ENCODE measurements at places on chromosomes 4 and X.

DNA sequence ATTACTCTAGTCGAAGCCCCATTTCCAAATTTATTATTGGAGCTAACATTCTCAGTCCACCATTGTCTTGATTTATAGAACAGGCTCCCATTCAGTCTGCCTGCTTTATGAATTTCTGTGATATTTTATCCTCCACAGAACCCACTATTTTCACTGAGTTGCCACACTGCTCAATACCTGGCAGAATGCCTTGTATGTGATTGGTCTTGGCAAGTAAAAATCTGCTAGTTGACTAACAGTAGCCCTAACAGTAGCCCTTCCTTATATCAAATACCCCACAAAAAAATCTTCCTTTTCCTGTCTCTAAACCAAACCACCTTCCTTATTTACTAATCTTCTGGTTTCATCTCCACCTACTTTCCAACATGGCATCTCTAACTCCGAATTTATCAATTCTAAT lies 82.6 kb downstream of the CHM start:
- no peak for DNase-seq

DNA sequence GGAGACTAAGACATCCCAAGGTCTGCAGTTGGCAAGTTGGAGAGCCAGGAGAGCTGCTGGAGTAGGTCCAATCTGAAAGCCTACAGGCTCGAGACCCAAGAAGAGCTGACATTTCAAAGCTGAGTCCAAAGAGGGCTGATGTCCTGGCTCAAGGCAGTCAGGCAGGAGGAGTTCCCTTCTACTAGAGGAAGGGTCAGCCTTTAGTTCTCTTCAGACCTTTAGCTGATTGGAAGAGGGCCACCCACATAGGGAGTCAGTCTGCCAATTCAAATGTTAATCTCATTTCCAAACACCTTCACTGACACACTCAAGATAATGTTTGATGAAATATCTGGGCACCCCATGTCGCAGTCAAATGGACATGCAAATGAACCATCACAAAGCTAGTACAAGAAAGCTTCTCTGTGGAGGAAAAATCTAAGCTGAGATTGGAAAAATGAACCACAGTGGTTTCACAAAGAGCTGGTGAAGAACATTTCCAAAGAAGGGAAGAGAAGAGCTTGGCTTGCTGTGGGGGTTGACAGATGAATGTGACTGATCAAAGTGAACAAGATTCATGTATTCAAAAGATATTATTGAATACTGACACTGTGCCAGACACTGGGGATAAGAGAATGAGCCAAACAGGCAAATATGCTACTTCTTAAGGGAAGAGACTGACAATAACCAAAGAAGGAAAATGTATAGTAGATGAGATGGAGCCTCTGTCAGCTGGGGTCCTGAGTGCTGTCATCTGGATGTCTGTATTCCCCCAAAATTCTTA lies 61.2 kb downstream of the STK32B start:
- DNase-seq: no peak

- no peak for DNase-seq
These were observed 148.7 kb upstream of the RASGEF1B start for GRCh38 chr4:81620442-81620841.

DNA sequence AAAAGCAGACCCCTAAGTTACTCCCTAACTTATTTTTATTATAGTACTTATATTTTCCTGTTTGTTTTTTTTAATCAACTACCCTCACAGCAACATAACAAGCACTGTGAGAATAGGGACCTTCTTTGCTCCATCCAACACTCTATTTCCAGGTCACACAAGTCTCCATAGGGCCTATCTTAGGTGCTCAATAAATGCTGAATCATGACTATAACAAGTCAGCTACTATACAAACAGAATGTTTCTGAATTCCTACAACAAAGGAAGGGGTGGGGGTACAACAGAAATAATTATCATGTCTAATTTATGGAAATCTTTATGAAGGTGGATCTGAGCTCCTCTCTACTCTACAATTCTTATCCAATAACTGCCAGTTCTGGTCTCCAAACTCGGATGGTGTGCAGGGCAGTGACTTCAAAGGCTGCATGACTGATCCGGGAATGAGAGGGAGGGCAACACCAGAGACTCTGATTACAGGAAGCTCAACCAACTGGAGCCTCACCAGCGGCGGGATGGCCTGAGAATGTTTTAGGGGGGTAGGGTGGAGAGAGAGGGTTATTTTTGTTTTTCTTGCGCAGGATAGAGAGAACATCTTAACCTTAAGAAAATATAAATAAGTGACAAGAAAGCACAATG lies 71.1 kb downstream of the HADH start:
- no peak for DNase-seq

DNA sequence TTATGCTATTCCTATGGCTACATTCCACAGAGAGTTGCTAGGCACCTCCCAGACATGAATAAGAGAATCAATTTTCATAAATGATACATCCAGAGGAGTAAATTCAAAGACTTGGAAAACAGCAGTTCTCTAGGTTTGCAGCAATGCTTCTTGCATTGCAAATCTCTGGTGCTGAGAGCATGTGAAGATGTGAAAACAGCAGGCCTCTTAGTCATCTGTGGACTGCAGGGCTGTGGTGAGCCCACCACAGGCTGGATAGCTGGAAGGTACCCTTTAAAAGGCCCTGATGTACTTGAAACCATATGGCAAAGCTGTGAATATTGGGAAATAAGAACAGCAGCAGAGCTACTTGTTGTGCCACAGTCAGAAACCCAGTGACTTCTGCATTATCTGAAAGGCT lies 2135.9 kb downstream of the ARAP2 start:
- DNase-seq: no peak

- no peak for DNase-seq
These were observed 565.5 kb upstream of the FAM241A start for GRCh38 chr4:111579767-111580166.

- no peak for DNase-seq
These were observed 505 bp upstream of the PKD2 start for GRCh38 chr4:88006956-88007303.

DNA sequence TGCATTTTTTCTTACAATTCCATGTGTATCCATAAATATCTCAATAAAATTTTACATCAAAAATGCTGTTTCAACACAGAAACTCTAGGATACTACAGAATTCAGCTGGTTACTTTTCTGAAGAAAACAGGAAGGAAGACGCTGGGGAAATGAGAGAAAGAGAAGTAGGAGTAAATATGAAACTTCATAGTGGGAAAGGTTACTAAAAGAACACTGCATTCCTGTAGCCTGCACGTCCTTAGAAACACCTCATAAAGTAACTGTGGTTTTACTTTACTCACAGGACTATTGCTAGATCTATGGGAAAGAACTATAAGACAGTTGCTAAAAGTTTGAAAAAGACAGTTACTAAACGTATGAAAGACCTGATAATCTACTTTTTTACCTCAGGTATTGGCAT lies 23.1 kb downstream of the ATP11C start:
- DNase-seq: no peak

DNA sequence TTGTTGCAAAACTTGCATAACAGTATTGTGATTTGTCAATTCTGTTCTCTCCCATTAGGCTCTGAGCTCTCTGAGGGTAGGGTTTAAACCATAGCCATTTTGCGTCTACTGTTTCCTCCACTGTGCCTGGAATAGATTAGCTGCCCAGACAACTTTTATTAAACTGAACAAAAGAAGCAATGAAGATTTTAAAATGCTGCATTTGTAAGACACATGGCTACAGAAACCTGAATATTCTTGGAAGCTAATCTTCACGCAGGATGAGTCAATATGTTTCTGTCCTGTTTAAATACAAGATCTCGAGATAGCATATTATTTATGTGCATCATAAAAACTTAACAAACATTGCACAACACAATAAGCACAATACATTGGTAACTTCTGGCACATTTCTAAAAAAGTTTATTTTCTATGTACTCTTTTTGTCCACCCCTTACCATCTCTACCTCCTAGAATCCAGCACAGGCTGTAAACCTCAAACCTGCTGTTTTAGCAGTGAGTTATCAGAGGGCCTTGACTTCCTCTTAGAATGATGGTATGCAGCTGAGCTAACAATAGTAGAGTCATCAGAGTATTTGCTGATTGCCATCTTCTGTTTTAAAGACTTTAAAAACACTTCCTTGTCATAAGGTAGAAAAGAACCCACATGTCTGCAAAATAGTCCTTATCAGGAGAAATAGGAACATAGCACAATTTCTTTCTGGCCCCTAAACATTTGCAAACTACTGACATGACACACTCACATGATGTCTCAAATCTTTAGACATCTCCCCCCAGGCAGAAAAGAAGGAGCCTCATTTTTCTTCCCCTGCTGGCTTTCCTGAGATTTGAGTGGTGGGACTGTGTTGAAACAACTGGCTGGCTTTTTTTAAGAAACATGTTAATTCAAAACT lies 10.6 kb upstream of the CCNG2 start:
- no peak for DNase-seq

DNA sequence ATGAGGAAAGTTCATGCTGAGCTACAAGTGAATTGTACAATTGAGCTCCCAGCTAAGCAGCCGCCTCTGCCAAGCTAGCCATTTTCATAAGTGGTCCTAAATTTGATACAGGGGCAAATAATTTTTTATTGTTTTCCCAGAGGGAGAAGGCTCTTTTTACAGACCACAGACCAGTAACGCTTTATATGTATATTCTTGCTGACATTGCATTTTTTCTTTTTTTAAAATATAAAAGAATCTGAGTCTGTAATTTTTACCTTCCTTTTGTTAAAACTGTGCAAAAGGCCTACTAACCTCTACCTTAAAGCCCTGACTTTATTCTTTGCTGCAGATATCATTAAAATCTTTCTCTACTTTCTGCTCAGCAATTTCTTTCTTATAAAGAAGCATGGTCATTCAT lies 501.2 kb upstream of the INTU start:
- DNase-seq: no peak

- DNase-seq: no peak
These were observed 24.1 kb downstream of the CXCL8 start for GRCh38 chr4:73764513-73764912.

DNA sequence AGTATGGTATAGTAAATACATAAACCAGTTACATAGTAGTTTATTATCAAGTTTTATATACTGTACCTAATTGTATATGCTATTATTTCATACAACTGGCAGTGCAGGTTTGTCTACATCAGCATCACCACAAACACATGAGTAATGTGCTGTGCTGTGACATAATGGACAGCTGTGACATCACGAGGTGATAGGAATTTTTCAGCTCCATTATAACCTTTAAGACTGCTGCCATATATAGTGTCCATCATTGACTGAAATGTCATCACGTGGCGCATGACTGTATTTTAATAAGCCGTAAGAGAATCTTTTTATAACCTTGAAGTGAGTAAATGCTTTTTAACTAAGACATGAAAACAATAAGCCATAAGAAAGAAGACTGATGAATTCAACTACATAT lies 44.8 kb upstream of the ANK2 start:
- no peak for DNase-seq

DNA sequence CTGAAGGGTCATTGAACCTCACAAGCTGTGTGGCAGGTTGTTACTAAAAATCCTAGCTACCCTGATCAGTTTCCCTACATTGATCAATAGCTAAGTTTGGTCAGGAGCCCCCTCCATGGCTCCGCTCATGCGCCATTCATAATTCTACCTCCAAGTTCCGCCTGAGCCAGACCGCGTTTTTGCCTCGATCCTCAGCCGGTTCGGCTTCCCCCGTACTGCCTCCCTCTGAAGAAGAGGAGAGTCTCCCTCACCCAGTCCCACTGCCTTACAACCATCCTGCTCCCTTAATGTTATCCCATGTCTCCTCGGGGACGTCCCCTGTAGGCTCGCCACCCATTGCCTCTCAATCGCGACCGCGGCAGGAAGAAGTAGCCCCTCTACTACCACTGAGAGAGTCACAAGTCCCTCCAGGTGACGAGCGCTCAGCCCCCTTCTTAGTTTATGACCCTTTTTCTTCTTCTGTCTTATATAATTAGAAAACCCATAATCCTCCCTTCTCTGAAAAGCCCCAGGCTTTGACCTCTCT lies 158.2 kb downstream of the DEFB131A start:
- DNase-seq: no peak

DNA sequence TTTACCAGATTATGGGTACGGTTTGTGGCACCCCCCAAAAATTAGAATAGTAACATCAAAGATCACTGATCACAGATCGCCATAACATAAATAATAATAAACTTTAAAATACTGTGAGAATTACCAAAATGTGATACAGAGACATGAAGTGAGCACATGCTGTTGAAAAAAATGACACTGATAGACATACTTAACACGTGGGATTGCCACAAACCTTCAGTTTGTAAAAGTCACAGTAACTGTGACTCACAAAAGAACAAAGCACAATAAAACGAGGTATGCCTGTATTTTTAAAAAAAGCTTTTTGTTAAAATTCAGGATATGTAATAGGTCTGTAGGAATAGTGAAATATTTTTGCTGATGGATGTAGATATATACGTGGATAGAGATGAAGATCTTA lies 93.4 kb downstream of the TET2 start:
- DNase-seq: no peak

GRCh38 chr4:915595-915994 lies 16.5 kb downstream of the GAK start:
- no peak for DNase-seq

- no peak for DNase-seq
These were observed 89.8 kb downstream of the UCHL1 start for GRCh38 chr4:41346306-41347061.

DNA sequence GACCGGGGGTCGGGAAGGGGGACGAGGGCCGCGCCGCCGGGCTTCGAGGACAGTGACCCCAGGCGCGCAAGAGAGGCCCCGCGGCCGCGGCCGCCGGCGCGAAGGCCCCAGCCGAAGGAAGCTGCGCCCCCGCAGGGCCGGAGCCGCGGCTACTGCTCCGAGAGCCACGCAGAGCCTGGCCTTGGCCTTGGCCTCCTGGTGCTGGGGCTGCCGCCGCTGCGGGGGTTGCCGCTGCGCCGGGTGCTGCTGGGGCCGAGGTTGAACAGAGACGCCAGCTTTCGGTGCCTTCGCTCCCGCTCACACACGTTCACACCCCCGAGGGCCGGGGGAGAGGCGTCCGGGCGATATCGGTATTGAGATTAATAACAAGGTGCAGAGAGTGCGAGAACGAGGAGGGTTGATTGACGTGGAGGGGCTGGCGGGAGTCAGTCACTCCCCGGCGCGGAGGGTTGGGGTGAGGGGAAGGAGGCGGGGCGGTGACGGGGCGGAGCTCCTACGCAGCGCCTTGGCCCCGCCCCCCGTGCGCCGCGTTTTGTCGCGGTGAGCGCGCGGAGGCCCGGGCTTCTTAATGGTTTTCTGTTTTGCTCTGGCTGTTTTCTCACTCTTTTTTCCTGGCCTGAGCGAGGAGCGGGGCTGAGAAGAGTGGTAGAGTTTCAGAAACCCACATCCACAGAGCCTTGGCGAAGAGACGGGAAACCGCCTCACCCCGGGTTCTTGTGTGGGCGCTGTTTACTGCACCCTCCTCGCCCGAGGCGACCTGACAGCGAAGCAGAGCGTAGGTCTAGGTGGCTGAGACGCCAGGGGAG lies 878 bp upstream of the CNOT6L start:
- DNase-seq: peak; percentile 86
